ENCODE measurements at places on chromosomes 16 and 17.

GRCh38 chr17:74715144-74715543 is 2.4 kb upstream of the CD300LF start:
- no peak for DNase-seq

GRCh38 chr16:80580109-80580832 is 39.5 kb downstream of the DYNLRB2 start:
- DNase-seq = peak; percentile 45

GRCh38 chr16:30131869-30132475 is 9.0 kb upstream of the MAPK3 start:
- no peak for DNase-seq

- DNase-seq = peak; percentile 43
These were observed at the start of gene XAF1 for GRCh38 chr17:6755731-6756184. XAF1 (plus strand) TSS chr17:6756046; CDS start chr17:6756079, 33 bp downstream.

- DNase-seq = peak; percentile 47
These were observed 21.9 kb downstream of the UNC13D start for GRCh38 chr17:75822119-75822799.

- DNase-seq = no peak
These were observed 684.0 kb downstream of the CDH11 start for GRCh38 chr16:64437706-64438324.

GRCh38 chr17:77054936-77055335 is 85.8 kb upstream of the SEC14L1 start:
- DNase-seq = no peak

- no peak for DNase-seq
These were observed 21.2 kb upstream of the ENGASE start for GRCh38 chr17:79053251-79053925.

DNA sequence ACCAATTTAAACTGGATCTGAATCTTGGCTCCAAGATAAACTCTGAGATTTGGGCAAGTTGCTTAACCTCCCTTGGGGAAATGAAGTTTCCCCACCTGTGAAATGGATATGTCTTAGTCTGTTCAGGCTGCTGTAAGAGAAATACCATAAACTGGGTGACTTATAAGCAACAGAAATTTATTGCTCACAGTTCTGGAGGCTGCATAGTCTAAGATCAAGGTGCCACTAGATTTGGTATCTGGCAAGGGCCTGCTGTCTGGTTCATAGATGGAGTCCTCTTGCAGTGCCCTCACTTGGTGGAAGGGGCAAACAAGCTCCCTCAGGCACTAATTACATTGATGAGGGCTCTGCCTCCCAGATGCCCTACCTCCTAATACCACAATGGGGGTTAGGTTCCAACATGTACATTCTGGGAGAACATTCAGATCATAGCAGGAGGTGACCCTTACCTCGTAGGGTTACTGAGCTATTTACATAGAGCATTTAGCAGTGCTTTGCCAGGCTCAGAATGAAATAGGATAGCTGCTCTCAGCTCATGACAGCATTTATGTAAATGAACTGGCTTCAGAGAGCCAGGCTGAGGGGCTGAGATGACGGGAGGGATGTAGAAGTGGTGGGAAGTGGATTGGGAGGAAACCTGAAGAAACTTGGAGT is 83.9 kb downstream of the SPECC1 start:
- no peak for DNase-seq

- no peak for DNase-seq
These were observed 44.0 kb downstream of the MYH3 start for GRCh38 chr17:10612957-10613744.

- DNase-seq = no peak
These were observed 12.4 kb downstream of the TEX14 start for GRCh38 chr17:58679263-58680037.

DNA sequence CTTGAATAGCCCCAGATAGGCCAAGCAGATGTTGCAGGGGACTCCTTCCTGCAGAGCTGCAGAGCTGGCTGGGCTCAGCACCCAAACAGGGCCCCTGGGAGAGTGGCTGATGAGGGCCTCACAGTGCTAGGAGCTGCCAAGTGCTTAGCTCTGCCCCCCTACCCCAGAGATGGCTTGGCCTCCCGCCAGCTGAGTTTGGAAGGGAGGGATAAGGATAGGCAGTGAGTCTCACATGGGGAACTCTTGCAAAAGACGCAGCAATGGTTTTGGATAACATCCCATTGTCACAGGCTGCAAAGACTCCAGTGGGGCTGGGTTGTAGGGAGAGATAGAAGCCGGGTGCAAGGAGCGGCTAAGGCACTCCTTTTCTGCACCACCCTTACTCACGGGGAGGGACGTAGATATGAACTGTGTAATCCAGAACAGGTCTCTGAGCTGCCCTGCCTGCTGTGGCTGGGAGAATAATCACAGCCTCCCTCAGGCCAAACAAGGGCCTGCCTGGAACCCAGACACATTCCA is 52.9 kb upstream of the MAF start:
- no peak for DNase-seq

- DNase-seq = peak; percentile 10
These were observed 69.5 kb downstream of the AMFR start for GRCh38 chr16:56355786-56356275.

DNA sequence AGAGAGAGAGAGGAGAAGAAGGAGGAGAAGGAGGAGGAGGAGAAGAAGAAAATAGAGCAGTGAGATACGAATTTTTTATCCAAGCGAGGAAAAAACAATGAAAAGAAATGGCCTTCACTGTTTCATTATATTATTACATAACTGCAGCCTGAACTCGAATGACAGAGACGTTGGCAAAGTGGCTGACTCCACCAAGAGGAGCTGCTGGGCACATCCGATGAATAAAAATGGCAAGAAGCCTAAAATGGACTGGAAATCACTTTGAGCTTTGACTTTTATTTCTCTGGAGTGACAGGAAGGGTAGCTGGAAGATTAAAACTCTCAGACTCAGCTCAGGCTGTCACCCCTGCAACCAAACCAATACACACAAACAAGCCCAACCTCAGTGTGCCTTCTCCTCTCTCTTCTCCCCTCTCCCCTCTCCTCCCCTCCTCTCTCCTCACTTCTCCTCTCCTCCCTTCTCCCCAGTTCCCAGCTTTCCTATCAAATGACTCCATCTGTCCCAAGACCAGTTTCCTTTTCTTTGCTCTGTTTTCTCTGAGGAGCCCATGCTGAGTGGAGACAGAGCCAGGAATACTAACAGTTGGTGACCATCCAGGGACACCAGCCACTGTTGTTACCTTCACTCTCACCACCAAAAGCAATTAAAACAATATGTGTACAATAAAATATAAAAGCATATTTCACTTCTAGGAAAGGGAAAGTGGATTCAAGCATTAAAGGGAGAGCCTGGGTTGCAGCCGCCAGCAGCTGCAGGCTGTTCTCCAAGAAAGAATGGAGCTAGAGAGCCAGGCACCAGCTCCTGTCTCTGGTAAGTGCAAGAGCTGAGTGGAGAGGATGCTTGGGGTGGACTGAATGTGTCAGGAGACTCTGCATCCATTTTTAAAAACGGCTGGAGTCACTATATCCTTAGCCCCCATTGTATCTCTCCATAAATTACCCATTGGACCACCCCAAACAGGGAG is 51.2 kb downstream of the SOX9 start:
- no peak for DNase-seq

- no peak for DNase-seq
These were observed 156.5 kb downstream of the RGS9 start for GRCh38 chr17:65293584-65294180.

DNA sequence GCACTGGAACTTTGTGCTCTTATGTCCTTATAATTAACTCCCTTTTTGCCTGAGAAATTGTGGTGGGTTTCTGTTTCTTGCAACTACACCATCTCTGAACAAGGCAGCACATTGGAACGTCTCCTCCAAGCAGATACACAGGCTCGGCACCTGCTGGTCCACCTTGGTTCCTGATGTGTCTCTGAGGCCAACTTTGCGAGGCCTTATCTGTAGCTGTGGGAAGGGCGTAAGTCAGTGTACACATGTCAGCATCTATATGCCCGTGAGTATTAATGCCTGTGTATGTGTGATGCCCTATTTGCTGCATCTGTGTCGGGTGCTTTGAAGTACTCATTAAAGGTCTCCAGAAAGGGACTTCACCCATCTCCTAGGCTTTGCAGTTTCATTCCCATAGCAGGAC is 17.5 kb downstream of the GP2 start:
- DNase-seq = no peak

- no peak for DNase-seq
These were observed 1.5 kb upstream of the SYT17 start for GRCh38 chr16:19166500-19166899.

- DNase-seq = no peak
These were observed 3.5 kb downstream of the IRX3 start for GRCh38 chr16:54282928-54283724.

GRCh38 chr17:77505181-77505639 is 364.4 kb downstream of the SEC14L1 start:
- DNase-seq = no peak

- no peak for DNase-seq
These were observed 317.4 kb upstream of the TNRC6C start for GRCh38 chr17:77640916-77641605.

GRCh38 chr16:3865241-3865640 is 15.3 kb downstream of the CREBBP start:
- DNase-seq = no peak

- DNase-seq = no peak
These were observed 39.9 kb downstream of the SNX29 start for GRCh38 chr16:12016291-12016947.

DNA sequence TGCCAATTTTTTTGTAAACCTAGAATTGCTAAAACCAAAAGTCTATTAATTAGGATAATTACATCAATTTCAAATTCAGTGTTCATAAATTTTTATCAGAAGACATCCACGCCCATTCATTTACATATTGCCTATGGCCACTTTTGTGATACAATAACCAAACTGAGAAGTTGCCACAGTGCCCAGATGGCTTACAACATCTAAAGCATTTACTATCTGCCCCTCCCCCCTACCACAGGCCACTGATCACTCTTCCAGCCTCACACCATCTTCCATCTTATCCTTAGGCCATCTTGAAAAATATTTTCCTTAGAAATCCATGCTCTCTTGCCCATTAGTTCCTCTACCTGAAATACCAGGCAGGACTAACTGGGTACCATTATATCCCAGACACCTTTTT is 6.3 kb upstream of the PRKAR1A start:
- DNase-seq = no peak

GRCh38 chr16:12215277-12216105 is 239.0 kb downstream of the SNX29 start:
- no peak for DNase-seq

DNA sequence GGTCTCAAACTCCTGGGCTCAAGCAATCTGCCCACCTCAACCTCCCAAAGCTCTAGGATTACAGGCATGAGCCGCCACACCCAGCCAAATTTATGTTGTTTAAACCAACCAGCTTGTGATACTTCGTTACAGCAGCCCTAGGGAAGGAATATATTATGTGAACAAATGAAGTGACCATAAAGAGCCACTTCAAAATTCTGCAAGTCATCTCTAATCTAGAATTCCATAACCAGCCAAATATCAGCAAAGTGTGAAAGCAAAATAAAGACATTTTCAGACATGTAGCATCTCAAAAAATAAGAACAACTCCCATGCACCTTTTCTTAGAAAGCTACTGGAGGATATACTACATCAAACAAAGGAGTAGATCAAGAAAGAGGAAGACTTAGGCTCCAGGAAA is 36.0 kb downstream of the AIPL1 start:
- DNase-seq = no peak

DNA sequence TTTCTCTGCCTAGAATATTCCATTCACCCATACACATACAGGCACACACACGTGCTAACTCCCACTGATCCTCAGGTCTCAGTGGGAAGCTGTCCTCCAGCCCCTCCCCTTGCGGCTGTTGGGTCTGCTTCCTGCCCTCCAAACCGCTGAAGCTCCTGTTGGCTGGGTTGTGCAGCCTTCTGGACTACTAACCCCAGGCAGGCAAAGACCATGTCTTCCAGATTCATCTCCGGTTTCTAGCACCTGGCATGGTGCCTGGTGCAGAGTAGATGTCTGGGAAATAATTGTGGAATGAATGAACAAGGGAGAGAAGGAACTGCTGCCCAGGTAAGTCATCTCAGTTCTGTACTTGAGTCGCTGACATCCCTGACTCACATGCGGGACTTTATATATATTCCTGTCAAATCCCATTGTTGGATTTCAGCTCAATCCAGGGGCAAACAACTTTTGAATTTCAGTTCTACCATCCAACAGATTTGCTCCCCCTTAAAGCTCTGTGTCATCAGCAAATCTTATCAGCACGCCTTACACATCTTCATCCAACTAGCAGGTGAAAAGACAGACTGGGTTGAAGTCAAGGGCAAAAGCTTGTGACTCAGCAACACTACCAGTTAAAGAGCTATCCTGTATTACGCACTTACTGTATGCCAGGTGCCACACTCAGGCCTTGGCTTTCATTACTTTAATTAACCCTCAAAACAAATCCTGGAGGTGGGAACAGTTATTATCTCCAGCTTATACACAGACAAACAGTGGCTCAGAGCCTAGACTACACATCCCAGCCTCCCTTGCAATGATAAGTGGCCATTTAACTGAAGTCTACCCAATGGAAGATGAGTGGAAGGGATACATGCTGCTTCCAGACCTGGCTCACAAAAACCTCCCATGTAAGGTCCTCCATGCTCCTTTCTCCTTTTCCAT is 51.1 kb downstream of the SRCIN1 start:
- DNase-seq = no peak

- no peak for DNase-seq
These were observed 253.0 kb downstream of the FOXL1 start for GRCh38 chr16:86831366-86831765.

- peak; percentile 37 for DNase-seq
These were observed 4.0 kb downstream of the RNF222 start for GRCh38 chr17:8393470-8394231.

DNA sequence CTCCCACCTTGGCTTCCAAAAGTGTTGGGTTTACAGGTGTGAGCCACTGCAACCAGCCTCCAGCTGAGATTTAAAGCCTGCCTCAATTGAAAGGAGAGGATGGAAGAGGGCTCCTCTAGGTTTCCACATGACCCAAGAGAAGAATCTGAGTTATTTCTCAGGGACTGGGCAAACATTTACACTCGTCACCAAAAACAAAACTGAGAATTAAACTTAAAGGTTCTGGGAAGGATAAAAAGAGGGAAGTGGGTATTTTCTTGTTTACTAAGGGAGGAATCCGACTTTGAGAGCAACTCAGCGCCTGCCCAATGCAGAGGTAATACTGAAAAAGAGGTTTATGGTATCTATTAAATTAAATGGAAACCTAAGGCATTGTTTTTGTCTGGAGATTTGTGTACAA is 13.3 kb downstream of the HOXB1 start:
- no peak for DNase-seq

DNA sequence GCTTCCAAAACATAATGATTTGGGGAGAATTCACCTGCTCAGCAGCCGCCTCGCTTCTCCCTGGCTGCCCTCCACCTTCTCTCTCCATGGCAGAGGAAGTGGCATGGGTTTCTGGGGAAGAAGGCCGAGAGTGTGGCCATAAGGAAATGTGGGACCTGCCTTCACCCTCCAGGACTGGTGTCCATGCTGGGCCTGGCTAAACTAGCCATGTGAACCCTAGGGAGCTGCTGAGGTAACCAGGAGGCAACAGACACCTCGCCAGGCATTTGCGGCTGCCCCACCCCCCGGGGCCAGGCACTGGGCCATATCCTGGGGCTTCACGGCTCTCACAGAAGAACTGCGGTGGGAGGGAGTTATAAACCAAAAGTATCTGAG is 9.9 kb upstream of the CMTM4 start:
- DNase-seq = no peak

DNA sequence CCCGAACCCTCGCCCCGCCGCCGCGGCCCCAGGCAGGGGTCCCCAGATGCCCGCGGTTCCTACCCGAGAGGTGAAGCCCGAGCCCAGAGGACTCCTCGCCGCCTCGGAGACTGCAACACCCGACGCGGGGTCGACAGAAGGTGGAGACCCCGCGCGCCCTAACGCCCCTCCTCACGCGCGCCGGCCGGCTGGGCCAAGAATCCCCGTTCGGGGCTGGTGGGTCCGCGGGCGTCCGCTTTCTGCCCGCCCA is 515 bp downstream of the SUMO2 start:
- no peak for DNase-seq

Data from activated CD8-positive, alpha-beta memory T cell treated with anti-CD3 and anti-CD28 coated beads, Interleukin-2, amount 50 U/mL, for 4 hours (primary cell).